ENCODE measurements at places on chromosomes 1 and 21.

- no peak for DNase-seq
Measured at GRCh38 chr1:30321246-30321910, 402.0 kb downstream of the MATN1 start.

- no peak for DNase-seq
Measured at GRCh38 chr1:244502630-244503029, 41.6 kb downstream of the CATSPERE start.

GRCh38 chr1:228098323-228098931 is 4.7 kb downstream of the C1orf35 start:
- no peak for DNase-seq

DNA sequence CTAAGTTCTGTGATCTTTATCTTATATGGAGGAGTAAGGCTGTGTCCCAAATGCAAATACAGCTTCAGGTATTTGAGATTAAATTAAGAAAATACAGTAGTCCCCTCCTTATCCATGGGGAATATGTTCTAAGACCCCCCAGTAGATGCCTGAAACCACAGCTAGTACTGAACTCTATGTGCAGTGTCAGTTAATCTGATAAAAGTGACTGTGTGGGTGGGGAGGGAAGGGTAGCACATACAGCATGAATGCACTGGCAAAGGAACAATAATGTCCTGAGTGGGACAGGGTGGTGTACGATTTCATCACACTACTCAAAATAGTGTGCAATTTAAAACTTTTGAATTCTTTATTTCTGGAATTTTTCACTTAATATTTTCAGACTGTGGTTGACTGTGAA is 83.1 kb downstream of the HS2ST1 start:
- no peak for DNase-seq

- DNase-seq, result peak; percentile 18
Measured at GRCh38 chr1:38929476-38929875, 12.2 kb downstream of the RHBDL2 start.

- DNase-seq, result no peak
Measured at GRCh38 chr1:36968730-36969129, 65.6 kb downstream of the GRIK3 start.

GRCh38 chr1:223721658-223722607 is 9.6 kb downstream of the CAPN2 start:
- no peak for DNase-seq

GRCh38 chr1:219476716-219477115 is 136.2 kb downstream of the ZC3H11B start:
- no peak for DNase-seq

DNA sequence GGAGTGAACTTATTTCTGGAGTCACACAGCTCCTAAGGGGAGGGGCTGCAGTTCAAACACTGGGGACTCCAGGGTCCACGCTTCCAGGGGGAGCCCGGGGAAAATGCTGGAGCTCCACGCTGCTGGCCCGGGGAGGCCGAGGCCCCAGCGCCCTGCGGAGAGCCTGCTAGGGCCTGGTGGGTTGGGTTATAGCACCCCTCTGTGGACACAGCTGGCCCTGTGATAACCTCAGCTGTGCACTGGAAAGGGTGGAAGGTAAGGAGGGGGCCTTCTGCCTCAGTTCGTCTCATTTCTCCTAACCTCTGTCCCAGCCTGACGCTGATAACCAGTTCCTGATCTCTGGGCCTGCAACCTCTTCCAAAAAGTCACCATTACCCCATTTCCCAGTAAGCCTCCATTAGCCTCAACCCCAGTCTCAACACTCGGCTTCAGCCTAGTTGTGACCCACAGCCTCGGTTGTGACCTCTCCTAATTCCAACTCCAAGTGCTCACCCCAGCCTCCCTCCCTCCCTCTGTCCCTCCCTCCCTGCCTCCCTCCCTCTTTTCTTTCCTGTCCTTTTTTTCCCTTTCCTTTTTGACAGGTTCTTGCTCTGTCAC is 7.1 kb downstream of the NBL1 start:
- peak; percentile 60 for DNase-seq

DNA sequence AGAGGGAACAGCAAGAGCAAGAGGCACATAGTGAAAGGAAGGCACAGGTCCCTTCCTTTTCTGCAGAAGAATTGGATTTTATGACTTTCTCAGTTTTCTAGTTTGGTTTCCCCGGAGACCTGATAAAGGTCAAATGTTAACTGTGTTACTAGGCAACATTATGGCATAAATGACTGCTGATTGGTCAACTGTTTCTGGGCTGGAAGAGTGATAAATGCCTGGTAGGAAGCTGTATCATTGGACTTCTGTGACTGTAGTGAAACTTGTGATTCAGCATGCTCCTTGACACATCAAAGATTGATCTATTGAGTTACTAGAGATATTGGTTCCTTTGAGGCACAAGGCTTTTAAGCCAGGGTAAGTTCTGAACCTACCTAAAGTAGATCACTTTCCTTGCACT is 55.7 kb downstream of the LRRC8C start:
- no peak for DNase-seq

DNA sequence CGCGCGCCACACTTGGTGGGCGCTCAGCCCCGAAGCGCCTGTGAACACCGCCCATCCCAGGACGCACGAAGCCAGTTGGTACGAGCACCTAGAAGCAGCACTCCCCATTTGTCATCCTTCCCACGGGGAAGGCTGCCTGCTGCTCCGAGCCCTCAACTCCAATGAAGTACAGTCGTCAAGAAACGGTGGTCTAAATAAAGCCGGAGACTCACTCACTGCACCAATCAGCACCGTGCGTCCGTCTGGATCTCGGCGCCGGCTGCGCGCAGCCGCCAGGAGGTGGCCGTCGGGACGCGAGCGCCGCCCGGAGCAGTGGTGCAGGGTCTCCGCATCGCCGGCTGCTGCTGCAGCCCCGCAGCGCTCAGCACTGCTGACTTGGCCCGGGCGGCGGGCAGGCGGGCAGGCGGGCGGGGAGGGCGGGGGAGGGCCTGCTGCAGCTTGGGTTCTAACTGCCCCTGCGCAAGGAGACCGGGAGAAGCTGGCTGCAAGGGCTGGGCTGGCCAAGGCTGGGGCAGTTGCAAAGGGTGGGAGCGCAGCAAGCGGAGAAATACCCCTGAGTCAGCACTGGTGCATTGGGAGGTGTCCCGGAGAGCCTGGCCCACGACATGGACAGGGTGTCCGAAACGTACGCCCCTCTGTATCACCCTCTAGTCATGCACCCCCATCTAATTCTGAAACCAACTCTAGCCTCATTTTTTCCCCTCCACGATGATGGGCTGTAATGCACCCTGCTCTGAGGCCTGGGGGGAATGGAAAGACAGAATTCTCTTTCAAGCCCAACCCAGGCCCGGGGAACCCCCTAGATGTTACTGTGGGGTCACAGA is 35.8 kb upstream of the H6PD start:
- no peak for DNase-seq

DNA sequence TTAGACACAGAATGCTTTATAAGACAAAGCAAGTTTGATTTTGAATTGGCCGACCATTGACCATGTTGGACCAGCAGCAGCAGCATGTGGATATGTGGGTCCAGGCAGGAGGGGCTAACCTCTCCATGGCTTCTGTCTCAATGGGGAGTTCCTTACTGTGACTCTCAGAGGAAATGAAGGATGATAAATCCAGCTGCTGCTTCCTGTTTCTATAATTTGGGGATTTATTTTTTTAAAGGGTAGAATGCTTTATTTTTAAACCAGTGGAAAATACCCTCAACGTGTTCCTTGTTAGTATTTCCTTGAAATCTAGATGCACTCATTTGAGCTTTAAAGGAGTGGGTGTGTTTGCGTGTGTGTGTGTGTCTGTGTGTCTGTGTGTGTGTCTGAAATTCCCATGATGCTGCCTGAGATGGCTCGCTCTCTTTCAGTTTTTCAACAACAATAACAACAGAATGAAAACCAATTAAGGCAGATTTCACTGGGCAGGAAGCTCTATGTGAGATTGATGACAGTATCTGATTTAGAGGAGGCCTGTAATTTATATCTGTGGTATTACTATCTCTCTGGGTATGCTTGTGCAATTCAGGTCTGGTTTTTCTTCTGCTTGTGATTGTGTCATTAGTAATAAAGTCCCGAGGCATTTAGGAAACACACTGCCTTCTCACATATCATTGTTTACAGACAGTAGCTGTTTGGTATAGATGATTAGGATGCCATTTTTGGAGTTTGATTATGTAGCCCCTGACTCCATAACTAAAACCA is 86.1 kb upstream of the ZNF326 start:
- DNase-seq, result no peak

GRCh38 chr1:192805832-192806323 is 3.0 kb upstream of the RGS2 start:
- DNase-seq, result peak; percentile 86

DNA sequence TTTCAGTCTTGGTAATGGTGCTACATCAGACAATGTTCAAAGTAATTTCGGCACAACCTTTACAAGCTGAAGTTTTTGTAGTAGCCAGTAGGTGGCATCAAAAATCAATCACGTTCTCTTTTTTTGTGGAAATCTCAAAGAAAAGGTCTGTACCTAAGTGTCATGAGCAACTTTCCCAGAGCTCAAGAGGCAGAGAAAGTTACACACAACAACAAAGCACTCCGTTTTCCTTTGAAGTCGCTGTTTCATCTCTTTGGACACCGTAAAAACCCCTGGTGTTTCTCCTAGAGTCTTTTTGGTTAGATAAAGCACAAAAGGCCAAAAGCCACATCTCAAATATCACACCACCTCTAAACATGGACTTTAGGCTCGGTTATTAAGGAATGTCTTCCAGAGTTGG is 131.6 kb downstream of the LHX8 start:
- DNase-seq, result peak; percentile 61

DNA sequence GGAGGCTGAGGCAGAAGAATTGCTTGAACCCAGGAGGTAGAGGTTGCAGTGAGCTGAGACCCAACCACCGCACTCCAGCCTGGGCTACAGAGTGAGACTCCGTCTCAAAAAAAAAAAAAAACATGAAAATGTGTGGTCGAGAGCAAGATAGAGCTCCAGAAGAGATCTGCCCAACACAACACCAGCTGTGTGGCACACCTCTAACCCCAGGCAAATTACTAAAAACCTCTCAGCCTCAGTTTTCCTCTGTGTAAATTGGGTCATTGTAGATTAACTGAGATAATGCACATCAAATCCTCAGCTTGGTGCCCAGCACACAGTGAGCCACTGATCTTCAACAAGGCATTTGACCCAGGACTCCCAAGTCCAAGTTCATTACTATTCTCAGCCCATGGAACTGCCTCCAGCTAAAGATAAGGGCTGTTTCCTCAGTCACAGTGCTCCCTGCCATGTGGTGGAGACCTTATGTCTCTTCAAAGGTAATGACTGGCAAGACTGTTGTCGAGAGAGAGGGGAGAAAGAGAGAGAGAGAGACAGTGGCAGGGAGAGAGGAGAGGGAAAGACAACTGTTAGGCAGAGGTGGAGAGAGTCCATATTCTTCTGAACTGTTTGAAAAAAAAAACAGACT is 58.1 kb downstream of the PTP4A2 start:
- DNase-seq, result no peak

DNA sequence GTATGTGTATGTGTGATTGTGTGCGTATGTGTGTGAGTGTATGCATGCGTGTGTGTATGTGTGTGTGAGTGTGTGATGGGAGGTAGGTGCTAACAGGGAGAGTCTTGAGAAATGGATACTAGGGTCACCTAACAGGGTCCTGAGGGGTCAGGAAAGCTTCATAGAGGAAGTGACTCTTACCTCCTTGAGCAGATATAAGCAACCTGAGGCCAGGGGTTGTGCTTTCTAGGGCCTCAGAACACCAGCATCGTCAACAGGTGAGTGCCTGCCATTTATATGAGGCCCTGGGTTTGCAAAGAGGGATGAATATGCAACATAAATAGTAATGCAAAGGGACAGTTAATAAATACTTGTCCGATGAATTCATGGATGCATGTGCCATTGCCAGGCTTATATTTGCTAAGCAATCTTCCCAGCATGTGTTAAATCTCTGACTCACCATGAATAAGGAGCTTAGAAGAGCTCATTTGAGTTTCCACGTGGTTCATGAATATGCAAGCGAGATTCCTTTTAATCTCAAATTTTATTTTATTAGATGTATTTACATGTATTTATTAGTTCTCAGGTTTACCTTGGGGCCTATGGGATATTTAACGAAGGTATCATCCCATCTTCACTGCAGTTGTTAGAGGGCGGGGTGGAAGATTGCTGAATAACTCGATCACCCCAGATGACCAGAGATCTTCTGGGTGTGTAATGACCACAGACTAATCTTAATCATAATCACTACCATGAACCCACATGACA is 438.3 kb downstream of the CAMTA1 start:
- DNase-seq, result no peak

DNA sequence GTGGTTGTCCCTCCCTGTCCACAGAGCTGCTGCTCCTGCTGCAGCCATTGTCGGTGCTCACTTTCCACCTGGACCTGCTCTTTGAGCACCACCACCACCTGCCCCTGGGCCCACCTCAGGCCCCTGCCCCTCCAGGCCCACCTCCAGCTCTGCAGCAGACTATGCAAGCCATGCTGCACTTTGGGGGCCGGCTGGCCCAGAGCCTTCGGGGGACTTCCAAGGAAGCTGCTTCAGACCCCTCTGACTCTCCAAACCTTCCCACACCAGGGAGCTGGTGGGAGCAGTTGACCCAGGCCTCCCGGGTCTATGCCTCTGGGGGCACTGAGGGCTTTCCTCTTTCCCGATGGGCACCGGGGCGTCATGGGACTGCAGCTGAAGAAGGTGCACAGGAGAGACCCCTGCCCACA is 5.9 kb downstream of the RUSC1 start:
- no peak for DNase-seq

DNA sequence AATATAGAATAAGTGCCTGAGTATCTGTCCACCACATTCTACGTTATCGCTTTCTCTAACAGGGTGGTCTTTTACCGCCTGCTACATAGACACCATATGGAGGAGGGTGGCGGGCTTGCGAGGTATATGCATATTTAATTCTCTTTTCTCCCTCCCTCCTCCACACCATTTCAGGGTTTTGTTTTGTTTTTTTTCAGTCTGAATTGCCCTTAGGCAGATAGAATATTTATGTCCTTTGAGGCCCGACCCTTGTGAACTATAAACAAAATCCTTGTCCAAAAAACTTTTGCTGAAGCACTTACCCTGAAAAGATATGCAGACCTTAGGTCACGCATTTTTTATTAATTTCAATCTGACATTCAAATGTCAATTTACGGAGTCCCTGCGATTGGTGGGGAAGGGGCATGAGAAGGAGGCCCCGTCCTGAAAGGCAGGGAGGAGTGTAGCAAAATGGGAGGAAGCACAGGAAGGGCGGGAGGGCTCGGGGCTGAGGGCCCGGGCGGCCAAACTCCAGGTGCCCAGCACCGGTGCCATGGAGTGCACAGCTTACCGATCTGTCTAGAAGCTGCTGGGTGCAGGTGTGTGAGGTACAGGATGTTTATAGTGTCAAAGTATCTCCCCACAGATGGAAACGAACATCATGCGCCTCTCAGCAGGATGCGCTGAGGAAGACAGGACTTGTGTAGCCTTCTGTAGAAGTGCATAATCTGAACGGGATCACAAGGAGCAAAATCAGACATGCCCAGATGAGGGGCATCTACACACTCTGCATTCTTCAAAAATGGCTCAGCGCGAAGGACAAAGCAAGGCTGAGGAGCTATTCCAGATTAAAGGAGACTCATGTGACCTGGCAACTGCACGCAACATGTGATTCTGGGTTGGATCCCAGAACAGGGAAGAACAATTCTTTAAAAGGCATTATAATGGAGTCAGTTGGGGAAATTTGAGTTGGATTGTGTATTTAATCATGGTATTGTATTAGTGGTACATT is 68.8 kb upstream of the LYST start:
- DNase-seq, result peak; percentile 24
